ENCODE measurements at places on chromosomes 16 and 17.

DNA sequence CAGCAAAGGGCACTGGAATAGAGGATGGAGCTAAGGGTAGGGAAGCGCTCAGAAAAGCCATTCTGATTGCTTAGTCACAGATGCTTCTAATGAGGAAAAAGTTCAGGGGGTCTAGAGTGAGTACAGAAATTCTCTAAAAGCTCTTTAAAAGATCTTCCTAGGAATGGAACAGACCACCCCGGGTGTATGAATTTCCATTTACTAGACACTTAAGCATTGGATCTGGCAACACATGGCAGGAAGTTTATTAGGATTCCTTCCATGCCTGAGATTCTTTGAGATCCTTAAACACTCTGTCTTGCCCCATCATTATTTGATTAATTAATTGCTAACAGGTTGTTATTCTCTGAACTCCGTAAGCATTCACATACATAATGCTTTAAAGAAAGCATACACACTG is 8.5 kb downstream of the KRTAP9-7 start:
- DNase-seq: no peak

- DNase-seq: no peak
Observed at GRCh38 chr17:2138318-2138717, 83.4 kb downstream of the HIC1 start.

GRCh38 chr16:77617996-77618395 is 104.3 kb upstream of the NUDT7 start:
- no peak for DNase-seq

DNA sequence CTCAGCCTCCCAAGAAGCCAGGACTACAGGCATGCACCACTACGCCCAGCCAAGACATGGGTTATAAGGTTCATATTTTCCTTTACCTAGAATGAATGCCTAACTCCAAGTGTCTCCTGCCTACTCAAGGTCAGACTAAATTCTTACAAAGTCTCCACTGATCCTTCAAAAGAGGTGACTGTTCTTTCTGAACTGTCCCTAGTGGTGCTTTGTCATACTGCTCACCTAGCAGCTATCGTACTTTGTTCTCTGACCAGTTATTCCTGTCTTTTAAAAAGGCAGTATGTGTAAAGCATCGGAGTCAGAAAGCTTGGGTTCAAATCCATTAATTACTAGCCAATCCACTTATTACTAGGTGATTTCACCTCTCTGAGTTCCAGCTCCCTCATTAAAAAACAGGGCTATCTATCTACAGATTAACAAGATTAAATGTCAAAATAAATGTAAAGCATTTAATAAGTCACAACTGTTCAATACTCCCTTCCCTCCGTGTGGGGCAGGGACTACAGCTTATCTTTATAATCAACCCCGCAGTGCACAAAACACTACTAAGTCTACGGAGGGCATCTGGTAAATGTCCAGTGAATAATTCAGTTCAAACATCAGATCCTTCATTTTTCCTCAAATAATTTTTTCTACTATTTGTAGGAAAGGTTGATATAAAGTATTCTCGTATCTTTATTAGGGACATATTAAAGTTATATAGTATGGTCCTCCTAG is 20.0 kb upstream of the ITGA2B start:
- DNase-seq: no peak

GRCh38 chr17:57308543-57309186 is 52.3 kb downstream of the MSI2 start:
- DNase-seq: no peak

DNA sequence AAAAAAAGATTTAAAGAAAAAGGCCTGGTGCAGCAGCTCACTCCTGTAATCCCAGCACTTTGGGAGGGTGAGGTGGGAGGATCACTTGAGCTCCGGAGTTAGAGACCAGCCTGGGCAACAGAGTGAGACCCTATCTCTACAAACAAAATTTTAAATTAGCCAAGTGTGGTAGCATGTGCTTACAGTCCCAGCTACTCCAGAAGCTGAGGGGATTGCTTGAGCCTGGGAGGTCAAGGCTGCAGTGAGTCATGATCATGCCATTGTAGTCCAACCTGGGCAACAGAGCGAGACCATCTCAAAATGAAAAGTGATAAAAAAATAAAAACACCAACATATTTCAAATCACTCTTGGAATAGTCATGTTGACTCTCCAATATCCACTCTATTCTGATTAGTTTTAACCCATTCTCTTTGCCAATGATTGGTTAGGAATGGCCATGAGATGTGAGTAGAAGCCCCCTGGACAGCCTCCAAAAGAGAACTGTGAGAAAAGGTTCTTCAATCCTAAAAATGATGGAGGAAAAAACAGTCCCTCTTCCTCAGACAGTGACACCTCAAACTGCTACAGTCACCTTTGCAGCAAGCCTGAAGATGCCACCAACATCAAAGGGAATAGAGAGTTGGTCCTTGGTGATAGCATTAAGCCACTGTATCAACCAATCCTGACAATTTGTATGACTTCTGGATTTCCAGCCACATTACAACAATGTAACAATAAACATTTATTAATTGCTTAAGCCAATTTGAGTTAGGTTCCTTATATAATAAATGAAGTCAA is 2.9 kb upstream of the KANSL1 start:
- no peak for DNase-seq

- peak; percentile 18 for DNase-seq
Observed at GRCh38 chr17:16873174-16874035, 98.5 kb downstream of the TNFRSF13B start.

DNA sequence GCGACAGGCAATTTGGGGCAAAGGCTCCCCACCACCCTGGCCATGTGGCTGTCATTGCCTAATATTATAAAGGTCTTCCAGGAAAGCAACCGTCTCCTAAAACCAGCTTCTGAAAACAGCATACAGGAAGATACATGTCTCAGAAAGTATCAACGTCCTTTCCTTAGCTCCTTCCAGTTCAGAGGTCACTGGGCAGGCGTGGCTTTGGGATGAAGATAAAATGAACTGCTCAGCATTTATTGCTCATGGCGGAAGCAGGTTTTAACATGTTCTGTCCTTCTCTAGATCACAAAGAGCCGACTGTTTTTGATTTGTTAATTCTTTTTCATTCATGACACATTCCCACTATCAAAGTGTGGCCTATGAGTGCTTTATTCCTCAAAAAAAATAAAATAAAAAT is 8.0 kb downstream of the CFAP20 start:
- DNase-seq: no peak

Measured in pancreas (tissue), 10 donors.